Stimulated activated CD4-positive, alpha-beta T cell treated with anti-CD3 and anti-CD28 coated beads, Interleukin-1b, Interleukin-23, amount 100 ng/mL, for 48 hours (primary cell): ENCODE measurements at places on chromosomes 7 and 10.

GRCh38 chr7:85019778-85020177 is 167.1 kb downstream of the SEMA3D start:
- no peak for DNase-seq

DNA sequence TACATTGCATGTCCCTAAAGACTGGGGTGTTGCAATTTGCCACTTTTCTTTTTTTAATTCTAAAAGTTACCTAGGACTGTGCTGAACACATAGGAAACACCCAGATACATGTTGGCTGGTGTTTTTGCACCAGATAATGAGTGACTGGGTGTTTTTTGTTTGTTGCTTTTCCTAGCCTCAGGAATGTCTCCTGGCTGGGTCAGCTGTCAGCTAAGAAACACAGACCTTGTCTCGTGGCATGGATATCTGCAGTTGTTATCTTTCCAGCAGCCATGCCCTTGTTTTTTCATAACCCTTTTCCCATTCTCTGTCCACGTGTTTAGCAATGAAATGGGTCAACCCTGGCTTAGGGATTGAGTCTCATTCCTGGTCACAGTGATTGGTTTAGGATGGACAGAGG is 433.9 kb upstream of the ZMIZ1 start:
- DNase-seq: no peak

DNA sequence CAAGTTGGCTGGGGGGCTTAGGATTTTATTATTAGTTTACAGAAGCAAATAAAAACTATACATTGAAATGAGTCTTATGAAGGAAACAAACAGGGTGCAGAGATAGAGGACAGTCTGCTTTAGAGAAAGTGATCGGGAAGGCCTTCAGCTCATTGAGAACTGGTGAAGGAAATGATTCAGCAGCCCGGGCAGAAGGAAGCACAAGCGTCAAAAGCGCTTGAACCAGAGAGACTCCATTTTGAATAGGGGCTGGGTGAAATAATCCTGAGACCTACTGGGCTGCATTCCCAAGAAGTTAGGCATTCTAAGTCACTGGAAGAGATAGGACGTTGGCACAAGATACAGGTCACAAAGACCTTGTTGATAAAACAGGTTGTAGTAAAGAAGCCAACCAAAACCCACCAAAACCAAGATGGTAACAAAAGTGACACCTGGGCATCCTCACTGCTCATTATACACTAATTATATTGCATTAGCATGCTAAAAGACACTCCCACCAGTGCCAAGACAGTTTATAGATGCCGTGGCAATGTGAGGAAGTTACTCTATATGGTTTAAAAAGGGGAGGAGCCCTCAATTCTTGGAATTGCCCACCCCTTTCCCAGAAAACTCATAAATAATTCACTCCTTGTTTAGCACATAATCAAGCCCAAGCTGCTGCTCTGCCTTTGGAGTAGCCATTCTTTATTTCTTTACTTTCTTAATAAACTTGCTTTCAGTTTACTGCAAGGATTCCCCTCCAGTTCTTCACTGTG is 83.1 kb upstream of the MPP7 start:
- DNase-seq: no peak

- peak; percentile 7 for DNase-seq
These were observed 621.9 kb downstream of the ACTR3B start for GRCh38 chr7:153381275-153382040.

DNA sequence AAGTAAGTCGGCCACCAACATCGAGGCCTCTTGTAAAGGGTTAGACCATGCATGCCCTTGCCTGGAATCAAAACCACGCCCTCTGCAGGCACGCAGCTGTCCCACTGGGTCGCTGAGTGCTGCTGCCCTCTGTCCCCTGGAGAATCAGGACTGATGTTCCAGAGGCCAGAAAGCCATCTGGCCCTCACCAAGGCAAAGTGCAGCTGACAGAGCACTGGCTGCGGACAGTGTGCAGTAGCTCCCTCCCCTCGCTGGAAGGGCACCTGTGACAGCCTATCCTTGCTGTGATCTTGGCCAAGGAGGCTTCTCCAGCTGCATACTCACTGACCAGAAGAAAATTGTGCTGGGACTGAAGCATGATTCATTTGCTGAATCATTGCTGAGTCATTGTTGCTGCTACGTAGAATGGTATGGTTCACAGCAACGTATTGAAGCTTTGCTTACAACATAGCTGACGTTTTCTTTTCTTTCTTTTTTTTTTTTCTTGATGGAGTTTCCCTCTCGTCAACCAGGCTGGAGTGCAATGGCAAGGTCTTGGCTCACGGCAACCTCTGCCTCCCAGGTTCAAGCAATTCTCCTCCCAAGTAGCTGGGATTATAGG is 30.4 kb downstream of the DDC start:
- DNase-seq: peak; percentile 17

DNA sequence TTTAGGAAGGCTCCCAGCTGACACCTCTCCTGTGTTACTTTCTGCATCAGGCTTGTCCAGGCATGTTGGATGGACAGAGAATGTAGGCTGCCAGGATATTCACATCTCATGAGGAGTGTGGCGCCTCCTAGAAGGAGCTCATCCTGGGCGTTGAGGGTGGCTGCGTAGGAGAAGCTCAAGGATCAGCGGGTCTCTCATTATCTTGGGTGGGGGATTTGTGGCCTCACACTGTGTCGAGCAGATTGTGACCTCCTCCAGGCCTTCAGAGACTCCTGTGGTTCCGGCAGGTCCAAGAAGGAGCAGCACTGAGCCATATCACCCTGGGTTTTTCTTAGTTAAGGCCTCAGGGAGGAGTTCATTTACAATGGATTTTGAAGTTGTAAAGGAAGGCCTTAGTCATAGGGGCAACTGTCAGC is 8.7 kb upstream of the COBL start:
- DNase-seq: no peak

GRCh38 chr10:94213980-94214379 is 148.8 kb downstream of the NOC3L start:
- no peak for DNase-seq

DNA sequence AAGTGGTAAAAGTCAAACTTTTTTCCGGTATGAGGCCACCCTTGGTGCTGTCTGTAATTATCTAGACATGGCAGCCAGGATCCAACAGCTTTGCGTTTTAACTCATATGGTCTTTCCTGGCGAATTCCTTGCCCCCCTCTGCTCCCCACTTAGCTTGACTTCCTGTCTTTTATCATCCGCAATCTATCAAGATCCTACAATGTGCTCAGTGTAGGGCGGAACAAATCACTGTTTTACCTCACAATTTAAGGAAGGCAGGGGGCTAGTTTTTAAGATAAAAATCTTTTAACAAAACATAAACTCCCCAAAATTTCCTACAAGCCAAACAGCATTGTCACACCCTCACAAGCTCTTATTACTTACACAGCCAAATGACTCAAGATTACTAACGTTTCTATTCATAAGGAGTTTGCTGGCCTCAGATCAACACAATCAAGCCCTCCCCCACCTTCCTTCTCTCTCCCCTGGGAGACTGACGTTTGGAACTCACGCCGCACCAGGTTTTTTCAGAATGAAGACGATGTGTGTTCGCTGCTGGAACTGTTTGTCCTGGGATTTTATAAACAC is 1.3 kb upstream of the CDK14 start:
- no peak for DNase-seq

- DNase-seq: no peak
These were observed 205.2 kb downstream of the STK31 start for GRCh38 chr7:23915236-23915635.

DNA sequence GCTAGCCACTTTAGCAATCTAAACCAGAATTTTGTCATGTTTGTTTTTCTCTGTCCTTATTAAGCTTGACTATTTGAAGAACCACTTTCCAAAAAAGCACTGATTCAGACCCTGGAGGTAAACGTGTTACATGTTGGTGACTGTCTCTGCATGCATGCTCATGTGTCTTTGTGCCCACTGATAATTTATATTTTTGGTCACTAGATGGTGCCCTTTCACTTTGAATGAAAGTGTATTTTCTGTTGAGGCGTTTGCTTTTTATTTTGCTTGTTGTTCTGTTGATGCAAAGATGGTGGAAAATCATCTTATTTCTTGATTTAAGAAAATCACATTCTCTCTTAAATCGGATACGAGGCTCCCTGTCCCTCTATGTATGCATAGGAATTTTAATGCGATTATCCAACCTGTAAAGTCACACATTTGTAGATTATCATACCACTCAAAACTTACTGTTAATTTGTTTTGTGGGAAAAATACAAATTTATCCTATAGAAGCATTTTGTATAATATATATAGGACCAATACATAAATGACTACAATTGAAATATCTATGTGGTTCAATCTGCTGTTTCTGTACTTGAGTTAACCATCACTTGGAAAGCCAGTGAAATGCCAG is 269.3 kb downstream of the BICC1 start:
- DNase-seq: no peak

- no peak for DNase-seq
These were observed 10.5 kb upstream of the GIMAP8 start for GRCh38 chr7:150439967-150440366.

- DNase-seq: no peak
These were observed 74.5 kb downstream of the PKD1L1 start for GRCh38 chr7:47873762-47874161.

GRCh38 chr7:36192053-36192824 is 39.2 kb downstream of the EEPD1 start:
- no peak for DNase-seq

GRCh38 chr10:24238519-24239247 is 29.7 kb downstream of the KIAA1217 start:
- DNase-seq: no peak

- DNase-seq: no peak
These were observed 28.6 kb downstream of the KAT6B start for GRCh38 chr10:74855027-74855426.

DNA sequence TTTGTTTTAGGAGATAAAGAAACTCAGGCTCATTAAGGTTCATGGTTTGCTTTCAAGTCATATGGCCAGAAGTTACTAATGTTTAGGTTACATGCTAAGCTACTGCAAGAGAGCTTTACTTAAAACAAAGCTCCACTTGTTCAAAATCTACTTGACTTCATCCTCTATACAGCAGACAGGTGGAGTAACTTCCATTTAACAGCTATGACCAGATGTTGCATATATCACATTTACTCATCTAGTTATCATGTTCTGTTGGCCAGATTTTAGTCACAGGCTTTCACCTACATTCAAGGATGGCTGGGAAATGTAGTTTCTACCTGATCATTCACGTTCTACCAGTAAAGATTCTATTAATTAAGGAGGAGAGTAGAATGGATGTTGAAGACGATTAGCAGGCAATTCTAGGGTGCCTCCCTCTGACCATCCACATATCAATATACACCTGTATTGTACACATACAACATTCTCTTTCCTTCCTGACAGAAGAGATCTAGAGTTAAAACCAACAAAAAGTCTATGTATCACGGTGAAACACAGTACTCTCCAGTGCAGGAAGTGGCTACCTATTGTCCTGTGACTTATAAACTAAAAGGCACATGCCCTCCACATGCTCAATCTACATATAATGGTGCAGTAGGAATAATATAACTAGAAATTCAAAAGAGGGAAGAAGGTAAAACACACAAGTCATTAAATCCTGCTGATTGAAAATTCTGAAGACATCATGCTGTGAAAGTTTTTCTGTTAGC is 488.0 kb downstream of the MDFIC start:
- no peak for DNase-seq

DNA sequence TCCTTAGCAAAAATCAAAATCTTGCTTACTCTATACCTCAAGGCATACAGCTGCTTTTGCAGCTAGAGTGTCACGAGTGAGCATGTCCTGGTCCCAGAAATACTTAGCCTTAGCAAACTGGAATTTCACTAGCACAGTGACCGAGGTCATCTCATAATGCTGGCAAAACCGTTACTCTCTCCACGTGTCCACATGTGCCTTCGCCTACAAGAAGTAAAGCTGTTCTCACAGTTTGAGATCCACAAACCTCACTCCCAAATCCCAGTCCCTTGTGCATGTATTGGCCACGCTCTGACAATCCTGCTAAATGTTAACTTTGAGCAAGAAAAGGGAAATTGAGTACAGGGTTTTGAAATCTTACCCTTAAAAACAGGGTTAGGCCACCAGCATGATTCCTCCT is 111.0 kb upstream of the PLXDC2 start:
- no peak for DNase-seq

DNA sequence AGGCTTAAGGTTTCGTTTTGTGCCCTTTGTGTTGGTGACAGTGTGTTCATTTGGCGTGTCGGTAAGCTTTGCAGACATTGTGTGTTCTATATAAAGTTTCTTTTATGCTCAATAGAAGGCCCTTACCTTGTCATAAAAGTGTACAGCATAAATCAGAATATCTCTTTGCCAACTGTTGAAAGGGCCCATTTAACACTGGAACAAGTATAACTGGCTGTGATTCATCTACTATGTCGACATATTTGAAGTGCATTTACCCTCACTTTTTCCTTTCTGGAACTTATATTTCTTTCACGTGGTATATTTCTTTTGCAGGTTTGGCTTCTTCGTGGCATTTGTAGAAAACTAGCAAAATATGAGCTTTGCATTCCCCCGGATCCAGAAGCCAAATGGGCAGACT is 32.7 kb downstream of the EEPD1 start:
- DNase-seq: no peak

GRCh38 chr10:58631715-58632114 is 119.0 kb downstream of the BICC1 start:
- no peak for DNase-seq

- DNase-seq: no peak
These were observed 694.8 kb downstream of the KCNMA1 start for GRCh38 chr10:76942628-76943416.

DNA sequence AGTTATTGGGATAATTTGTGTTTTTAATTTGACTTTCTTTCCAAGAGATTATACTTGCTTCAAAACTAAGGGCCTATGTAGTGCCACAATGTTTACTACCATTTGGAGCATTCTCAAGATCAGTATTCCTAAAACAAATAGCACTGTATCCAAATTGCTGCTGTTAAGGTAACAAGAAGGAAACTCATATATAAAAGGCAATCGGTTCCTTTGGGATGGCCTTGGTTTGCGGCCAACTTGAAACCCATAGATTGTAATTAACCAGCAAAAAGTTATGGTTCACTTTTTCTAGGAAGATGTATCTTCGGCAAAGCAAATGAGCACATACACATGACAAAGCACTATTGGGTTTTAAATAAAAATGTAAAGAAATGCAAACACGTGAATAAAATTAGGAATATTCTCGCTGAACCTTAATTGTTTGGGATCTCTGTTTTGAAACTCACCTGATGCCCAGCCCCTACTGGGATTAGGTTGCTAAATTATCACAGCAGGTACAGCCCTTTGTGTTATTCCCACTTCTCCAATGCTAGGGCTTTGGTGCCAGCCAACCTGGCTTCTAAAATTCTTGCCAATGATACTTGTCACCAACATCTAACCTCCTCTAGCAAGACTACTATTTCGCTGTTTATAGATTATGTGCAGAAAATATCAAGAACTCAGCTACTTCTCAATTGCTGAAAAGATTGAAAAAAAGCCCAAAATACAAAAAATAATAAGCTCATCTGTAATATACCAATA is 16.0 kb downstream of the CDNF start:
- no peak for DNase-seq

DNA sequence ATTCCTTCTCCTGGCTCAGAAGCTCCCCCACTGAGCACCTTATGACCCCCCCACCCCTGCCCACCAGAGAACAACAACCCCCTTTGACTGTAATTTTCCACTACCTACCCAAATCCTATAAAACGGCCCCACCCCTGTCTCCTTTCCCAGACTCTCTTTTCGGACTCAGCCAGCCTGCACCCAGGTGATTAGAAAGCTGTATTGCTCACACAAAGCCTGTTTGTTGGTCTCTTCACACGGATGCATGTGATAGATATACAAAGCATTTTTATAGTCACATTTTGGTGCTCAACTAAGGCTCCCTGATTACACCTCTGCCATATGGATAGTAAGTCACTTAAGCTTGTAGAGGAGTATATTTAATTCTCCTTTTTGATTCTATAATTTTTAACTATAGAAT is 985.8 kb downstream of the REEP3 start:
- DNase-seq: no peak
